ENCODE measurements at places on chromosomes 6 and 20. TPM values are rescaled to one million over a fixed set of nuclear protein-coding genes. Genes with fewer than 3 reads are reported as not detected.

Gene ACTR5
- total RNA-seq = 11.9 TPM

Gene FOXC1
- total RNA-seq = not detected

Gene PPP1R3G
- 0.11 TPM for total RNA-seq

Gene UNC93A
- not detected for total RNA-seq

Gene PPIL6
- 0.17 TPM for total RNA-seq

Gene GPSM3
- total RNA-seq = 260 TPM

Gene POM121L2
- total RNA-seq = not detected

Gene IRAK1BP1
- 3.1 TPM for total RNA-seq

Gene HBS1L
- 72.6 TPM for total RNA-seq

Gene PRSS35
- total RNA-seq = 0.28 TPM

Gene FRK
- total RNA-seq = 0.03 TPM

Gene TP53TG5
- total RNA-seq = not detected

Gene VGLL2
- not detected for total RNA-seq

Gene CEP250
- total RNA-seq = 84.5 TPM

Gene SKIC2
- 102 TPM for total RNA-seq

Gene KCNG1
- total RNA-seq = not detected
